ENCODE measurements at places on chromosomes 11 and 22.

DNA sequence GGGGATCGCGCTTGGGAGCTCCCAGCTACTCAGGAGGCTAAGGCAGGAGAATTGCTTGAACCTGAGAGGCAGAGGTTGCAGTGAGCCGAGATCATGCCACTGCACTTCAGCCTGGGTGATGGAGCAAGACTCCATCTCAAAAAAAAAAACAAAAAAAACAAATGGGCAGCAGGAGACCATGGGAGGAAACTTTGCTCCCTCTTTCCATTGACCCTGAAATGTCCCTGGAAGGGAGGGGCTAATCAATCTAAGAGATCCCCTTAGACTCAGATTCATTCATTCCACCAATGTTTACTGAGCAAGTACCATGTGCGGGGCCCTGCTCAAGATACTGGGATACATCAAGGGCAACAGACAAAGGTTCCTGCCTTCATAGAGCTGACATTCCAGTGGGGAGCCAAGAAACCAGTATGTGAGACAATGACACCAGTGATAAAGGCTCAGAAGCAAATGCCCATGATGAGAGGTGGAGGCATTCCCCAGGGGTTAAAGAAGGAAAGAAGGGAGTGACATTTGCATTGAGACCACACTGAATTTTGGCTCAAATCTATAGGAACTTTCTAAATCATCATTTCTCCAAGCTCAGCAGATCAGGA is 37.7 kb upstream of the TFIP11 start:
- DNase-seq = no peak

DNA sequence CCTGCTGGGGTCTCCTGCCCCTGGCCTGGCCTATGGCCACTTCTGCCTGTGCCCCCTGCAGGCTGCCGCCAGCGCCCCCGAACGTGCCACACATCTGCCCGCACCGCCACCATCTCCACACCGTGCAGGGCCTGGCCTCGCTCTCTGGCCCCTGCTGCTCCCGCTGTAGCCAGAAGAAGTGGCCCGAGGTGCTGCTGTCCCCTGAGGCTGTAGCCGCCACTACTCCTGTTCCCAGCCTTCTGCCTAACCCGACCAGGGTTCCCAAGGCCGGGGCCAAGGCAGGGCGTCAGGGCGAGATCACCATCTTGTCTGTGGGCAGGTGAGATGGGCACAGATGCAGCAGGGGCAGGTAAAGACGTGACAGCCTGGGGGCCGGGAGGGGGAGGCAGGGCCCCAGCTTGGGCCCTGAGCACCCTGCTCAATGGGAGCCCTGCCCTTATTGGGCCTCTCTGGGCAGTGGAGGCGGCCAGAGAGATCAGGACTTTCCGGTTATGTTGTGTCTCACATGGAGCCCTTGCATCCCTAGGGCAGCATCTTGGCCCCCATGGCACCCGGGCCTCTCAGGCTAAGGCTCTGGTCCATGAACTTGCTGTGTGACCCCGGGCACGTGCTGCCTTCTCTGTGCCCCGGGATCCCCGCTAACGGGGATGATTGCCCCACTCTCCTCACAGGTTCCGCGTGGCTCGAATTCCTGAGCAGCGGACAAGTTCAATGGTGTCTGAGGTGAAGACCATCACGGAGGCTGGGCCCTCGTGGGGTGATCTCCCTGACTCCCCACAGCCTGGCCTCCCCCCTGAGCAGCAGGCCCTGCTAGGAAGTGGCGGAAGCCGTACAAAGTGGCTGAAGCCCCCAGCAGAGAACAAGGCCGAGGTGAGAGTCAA is 18.5 kb downstream of the RELT start:
- DNase-seq = no peak

DNA sequence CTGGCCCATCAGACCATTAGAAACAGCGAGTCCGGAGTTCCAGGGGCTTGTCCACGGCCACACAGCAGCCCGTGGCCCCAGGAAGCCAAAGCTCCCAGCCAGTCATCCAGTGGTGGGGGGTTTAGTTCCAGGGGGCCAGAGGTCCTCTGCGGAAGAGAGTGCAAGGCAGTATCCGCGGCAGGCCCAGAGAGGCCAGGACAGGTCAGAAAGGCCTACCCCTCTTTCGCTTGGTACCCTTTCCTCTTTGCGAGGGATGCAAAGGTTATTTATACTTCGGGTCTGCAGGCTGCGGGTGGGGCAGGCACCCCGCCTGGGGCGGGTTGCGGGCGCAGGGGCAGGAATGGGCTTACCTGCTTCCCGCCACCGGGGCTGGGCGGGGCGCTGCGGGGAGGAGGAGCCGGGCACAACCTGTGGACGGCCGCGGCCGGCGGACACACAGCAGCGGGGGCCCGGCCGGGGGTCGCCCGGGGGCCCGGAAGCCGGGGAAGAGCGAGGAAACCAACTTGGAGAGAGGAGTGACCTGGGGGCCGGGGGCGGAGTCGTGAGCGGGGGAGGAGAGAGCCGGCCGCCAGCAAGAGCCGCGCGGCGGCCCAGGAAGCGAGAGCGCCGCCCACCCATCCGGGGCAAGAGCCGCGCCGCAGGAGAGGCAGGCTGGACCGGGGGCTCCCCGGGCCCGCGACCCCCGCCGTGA is at the start of gene SH3BP1:
SH3BP1 (plus strand) TSS at position 600 of the 691 bp plus-strand sequence. CDS start 119 bp downstream, outside the sequence.
- DNase-seq = peak; percentile 65

- DNase-seq = no peak
Measured at GRCh38 chr11:112518371-112518770, 257.7 kb upstream of the PLET1 start.

GRCh38 chr11:68044145-68044813 is 5.5 kb downstream of the TCIRG1 start:
- no peak for DNase-seq

DNA sequence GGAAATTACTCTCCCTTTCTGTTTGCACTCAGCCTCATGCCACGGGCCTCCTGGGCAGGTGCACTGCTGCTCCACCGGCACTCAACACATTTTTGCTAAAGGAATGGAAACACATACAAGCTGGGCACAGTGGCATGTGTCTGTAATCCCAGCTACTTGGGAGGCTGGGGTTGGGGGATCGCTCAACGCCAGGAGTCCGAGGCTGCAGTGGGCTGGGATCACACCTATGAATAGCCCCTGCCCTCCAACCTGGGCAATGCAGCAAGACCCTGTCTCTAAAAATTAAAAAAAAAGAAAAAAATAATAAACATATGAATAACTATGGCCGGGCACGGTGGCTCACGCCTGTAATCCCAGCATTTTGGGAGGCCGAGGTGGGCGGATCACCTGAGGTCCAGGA is 30.6 kb downstream of the RRP7A start:
- DNase-seq = no peak
